ENCODE measurements at places on chromosomes 11 and 22.

GRCh38 chr22:22770881-22771280, 116.7 kb upstream of the IGLL5 start:
- no peak for DNase-seq

DNA sequence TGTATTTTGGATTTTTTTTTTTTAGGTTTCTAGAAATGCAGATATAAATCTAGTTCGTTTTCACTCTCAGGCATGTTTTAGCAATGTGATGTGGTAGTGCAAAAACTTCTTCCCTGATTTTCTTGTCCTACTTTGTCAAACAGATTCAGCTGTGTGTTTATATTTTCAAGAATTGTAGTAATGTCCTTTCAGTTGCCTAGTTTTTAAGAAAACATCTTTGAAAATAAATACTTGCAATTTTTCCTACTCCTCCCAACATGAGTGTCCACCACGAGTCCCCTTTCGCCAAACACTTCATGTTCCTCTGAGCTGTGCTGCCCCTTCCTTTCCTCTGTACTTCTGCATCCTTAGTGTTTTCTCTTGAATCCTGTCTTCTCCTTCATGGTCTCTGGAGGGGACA, 686.9 kb downstream of the NTM start:
- no peak for DNase-seq

DNA sequence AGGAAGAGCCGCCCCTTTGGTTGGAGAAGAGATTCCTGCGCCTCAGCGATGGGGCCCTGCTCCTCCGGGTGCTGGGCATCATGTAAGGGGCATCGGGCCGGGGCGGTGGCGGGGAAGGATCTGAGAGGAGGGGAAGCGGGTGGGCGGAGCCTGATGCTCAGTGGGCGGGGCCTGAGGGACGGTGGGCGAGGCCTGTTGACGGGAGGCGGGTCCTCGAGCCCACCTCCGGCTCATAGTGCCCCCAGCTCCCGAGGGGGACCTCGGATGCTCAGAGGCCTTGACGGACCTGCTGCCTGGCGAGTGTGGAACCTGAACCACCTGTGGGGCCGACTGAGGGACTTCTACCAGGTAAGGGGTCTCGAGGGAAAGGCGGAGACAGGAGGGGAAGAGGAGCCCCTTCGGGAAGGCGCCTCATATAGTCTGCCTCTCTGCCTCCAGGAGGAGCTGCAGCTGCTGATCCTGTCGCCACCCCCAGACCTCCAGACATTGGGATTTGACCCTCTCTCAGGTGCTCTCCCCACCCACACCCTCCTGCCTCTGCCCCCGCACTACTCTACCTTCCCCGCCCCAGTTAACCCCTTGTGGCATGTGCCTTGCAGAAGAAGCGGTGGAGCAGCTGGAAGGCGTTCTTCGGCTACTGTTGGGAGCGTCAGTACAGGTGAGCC, 799 bp downstream of the CCDC88B start:
- no peak for DNase-seq

DNA sequence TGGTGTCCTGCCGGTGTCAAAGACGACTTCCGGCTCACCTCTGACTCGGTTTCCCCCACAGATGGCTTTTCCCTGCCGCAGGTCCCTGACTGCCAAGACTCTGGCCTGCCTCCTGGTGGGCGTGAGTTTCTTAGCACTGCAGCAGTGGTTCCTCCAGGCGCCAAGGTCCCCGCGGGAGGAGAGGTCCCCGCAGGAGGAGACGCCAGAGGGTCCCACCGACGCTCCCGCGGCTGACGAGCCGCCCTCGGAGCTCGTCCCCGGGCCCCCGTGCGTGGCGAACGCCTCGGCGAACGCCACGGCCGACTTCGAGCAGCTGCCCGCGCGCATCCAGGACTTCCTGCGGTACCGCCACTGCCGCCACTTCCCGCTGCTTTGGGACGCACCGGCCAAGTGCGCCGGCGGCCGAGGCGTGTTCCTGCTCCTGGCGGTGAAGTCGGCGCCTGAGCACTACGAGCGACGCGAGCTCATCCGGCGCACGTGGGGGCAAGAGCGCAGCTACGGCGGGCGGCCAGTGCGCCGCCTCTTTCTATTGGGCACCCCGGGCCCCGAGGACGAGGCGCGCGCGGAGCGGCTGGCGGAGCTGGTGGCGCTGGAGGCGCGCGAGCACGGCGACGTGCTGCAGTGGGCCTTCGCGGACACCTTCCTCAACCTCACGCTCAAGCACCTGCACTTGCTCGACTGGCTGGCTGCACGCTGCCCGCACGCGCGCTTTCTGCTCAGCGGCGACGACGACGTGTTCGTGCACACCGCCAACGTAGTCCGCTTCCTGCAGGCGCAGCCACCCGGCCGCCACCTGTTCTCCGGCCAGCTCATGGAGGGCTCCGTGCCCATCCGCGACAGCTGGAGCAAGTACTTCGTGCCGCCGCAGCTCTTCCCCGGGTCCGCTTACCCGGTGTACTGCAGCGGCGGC, 5.5 kb downstream of the B3GNT6 start:
- DNase-seq, result peak; percentile 25

- no peak for DNase-seq
These were observed 143.8 kb upstream of the NCAM1 start for GRCh38 chr11:112817376-112817775.

DNA sequence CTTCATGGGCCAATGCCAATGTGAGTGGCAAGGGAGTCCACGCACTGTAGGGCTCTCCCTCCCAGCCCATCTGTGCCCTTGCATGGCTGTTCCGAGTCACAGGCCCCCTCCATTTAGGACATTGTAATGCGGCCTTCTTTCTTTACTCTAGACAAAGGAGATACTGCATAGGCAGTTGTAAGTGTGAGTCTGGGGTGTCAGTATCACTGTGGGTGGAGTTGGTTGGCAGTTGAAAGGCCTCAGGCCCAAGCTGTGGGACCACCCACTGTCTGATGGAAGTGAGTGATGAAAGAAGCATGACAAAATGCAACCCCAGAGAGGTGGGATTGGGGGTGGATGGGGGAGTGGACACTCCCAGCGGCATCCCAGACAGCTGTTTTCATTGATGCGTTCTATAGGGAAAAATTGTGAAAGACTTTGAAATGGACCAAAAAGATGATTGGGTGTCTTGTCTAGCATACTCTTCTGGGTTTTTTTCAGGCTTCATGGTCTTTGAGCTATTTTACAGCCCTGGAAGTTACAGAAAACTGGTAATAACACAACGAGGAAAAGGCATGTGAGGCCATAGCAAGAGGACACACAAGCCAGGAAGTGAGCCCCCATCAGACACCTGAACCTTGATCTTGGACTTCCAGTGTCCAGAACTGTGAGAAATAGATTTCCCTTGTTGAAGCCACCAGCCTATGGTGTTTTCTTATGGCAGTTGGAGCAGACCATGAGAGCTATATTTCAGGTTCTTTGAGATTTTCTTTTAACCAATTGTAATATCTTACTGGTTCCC, 114.6 kb downstream of the NECTIN1 start:
- no peak for DNase-seq

GRCh38 chr22:25697181-25697664, 44.8 kb upstream of the MYO18B start:
- DNase-seq, result no peak

GRCh38 chr11:2302306-2302895, 588 bp downstream of the TSPAN32 start:
- no peak for DNase-seq

GRCh38 chr22:46754826-46755225, 7.6 kb upstream of the TBC1D22A start:
- no peak for DNase-seq

- DNase-seq, result no peak
These were observed 105.8 kb upstream of the BID start for GRCh38 chr22:17880020-17880419.

- no peak for DNase-seq
These were observed 196.4 kb upstream of the PITPNB start for GRCh38 chr22:28115426-28115825.

DNA sequence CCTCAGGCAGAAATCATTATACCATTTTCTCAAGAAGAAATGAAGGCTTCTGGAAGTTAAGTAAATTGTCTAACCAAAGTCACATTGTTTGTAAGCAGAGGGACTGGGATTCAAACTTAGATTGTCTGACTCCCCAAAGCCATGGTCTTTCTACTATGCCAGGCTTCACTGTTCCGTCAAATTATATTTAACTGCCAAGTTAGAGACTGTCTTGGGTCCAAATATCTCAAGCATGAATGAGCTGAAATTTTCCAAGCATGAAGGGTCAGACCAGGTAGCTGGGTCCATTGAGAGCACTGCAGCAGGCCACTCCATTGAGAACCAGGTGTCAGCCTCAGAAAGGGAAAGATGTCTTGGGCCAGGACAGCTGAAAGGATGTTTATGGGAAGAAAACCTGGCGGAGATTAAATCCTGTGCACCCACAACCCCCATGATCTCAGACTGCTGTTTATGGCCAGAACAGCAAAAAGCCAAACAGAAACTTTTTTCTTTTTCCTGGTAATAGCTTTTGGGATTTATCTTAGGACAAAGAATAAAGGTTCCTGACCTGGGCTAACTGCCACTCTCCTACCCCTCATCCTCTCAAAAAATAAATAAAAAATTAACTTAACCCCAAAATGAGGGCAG, 612.3 kb downstream of the INSC start:
- DNase-seq, result no peak

GRCh38 chr11:15923183-15923582, 433.2 kb downstream of the SOX6 start:
- DNase-seq, result peak; percentile 22

GRCh38 chr11:44542372-44542771, 23.1 kb upstream of the CD82 start:
- no peak for DNase-seq

DNA sequence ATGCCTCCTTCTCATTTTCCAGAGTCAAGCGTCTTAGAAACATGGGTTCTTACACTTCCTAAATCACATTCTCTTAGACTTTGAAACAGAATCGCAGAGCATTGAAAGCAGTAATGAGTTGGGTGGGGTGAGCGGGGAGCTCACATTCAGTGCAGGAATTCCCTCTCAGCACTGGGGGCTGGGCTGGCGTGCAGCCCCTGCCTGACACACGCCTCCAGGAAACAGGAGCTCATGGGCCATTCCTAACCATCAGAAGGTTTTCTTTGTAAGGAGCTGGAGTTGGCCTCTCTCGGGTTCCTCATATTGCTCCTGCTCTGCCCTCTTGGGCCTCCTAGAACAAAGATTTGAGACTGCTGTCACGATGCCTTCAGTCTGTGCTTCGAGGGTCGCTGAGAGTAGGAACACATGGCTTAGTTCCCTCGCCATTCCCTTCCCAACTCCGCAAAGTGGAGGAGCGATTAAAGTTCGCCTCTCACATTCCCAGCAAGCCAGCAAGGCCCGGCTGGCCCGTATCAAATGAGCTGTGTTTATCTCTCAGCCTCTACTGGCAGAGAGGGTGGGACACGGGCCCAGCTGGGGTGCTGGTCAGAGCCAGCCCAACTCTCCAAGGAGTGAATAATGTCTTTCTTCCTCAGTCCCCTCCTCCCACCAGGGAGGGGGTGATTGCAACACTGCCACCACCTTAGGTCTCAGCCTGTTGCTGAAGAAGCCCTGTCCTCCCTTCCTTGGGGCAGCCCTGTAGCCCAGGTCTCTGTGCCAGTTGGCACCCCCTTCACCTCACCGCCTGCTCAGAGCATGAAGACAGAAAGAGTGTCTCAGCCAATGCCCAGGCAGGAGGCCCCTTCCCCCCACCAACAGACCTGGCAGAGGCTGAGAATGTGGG, 10.4 kb downstream of the CHRDL2 start:
- no peak for DNase-seq

- DNase-seq, result no peak
These were observed 29.8 kb upstream of the BLID start for GRCh38 chr11:122145715-122146274.

DNA sequence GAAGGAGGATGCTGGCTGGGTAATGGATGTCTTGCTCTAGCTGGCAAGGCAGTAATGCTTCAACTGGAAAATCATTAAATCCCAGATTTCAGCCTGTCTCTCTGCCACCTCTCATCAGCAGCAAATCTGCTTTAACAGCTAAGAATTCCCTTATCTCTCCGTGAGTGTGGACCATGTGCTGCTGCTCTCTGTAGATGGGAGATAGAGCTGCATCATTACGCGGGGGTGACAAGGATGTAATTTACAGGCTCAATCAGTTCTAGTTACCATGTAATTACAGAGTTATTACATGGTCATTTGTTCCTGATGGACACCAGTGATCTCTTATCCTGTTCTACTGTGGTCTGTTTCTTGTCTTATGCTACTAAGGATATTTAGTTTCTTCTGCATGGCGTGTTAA, 665.4 kb downstream of the NTM start:
- no peak for DNase-seq

DNA sequence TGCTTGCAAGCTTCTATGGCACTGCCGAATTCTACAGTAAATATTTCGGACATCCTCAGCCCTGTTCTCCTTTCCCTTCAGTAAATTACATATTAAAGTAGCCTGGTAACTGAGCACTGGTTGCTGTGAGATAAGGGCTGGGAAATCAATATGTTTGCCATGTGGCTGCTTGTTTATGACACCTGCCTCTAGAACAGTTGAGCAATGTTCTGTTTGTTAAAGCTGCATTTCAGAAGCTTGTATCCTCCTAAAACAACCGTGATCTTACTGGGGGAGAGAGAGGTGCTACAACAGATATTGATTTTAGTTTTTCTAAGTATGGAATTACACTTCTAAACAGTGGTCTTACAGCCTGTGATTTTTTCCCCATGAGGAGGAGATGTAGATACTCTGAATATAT, 39.4 kb downstream of the ZBTB16 start:
- DNase-seq, result peak; percentile 46

DNA sequence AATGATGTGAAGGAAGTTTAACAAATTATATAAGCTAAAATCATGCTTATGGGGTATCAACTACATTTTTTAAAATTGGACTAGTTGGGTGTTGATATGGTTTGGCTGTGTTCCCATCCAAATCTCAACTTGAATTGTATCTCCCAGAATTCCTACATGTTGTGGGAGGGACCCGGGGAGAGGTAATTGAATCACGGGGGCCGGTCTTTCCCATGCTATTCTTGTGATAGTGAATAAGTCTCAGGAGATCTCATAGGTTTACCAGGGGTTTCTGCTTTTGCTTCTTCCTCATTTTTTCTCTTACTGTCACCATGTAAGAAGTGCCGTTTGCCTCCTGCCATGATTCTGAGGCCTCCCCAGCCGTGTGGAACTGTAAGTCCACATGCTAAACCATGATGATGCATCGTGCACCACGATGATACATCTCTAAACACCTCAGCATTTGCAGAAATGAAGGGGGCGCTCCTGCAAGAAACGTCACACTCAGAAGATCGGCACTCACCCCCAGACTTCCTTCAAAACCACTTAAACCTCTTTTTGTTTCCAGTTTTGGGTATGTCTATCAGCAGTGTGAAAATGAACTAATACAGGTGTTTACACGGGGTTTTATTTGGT, 340.0 kb downstream of the SHANK2 start:
- DNase-seq, result peak; percentile 4
